ENCODE measurements at places on chromosomes 3 and 15.

GRCh38 chr3:93934366-93935046 lies 39.2 kb downstream of the PROS1 start:
- DNase-seq, result no peak

DNA sequence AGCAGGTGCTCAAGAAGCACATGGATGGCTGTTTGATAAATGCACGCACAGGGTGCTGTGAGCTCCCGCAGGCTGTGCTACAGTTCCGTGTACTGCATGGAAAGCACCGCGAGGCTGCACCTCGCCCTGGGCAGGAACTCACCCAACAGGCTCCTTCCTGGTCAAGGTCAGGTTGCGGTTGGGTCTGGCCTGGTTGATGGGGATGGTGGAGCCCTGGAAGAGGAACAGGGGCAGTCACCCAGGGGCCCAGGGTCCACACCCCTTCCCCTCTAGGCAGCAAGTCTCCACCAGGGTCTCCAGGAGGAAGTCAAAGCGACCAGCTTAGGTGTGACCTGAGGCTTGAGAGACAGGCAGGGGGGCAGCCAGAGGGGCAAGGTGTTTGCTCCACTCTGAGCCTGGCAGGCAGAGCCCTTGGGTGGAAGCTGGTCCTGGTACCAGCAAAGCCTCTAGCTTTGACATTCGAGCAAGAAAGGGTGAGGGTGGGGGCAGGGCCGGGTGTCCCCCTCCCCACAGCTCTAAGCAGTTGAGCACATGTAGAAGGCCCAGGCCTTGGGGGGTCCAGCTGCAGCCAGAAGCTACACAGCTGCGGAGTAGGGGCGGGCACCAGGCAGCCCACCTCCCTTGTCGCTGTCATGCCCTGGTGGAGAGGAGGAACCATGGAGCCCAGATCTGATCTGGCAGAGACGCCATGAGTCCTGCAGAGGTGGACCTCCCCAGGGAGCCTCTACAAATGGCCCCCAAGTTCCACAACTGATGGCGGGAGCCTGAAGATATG lies 46.3 kb upstream of the SLC41A3 start:
- no peak for DNase-seq

GRCh38 chr3:18772699-18773305 lies 347.7 kb upstream of the SATB1 start:
- no peak for DNase-seq

DNA sequence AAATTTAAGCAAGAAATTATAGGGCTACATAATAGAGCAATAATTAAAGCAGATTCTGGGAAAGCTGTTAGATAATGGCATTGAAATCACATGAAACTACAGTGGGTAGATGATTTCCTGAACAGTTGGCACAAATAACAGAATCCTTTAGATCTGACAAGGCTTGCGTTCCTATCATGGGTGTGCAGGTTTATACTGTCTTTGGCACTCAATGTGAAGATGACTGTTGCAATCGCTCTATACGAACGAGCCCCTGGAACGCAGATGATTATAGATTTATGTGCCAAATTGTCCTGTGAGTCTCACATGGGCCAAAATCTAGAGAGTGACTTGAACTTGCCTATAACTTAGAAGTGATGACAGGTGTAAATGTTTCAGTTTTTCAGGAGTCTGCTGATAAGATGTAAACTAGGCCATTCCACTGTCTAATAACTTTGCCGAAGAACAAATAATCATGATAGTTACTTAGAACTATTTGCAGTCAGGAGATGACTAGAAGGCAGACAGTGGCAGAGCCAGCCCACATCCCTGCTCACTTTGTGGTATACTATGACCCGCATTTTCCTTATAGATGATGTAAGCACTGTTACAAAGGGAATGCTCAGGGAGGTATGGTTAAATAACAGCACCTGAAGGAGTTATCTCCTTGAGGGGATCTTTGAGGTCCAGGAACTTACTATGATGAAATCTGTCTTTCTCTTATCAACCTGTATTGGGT lies 30.5 kb upstream of the TRPC1 start:
- DNase-seq, result no peak

DNA sequence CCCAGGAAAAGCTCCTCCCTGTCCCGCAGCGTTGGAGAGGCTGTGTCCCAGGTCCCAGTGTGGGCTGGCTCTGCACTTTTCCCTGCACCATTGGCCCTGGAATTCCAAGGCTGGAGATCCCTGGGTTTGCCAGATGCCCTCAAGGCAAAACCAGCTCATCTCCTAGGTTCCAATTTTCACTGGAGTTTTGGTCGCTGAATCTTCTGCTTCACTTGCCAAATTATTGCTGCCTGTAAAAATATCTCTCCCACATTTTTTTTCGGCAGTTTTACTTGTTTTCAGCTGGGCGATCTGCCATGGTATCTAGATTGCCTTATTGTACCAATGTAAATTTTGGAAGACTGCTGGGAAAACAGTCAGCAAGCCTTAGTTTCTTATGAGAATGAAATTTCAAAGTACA lies 150.9 kb upstream of the ATP10A start:
- DNase-seq, result no peak

GRCh38 chr3:111910806-111911205 lies 51.7 kb downstream of the PHLDB2 start:
- no peak for DNase-seq

DNA sequence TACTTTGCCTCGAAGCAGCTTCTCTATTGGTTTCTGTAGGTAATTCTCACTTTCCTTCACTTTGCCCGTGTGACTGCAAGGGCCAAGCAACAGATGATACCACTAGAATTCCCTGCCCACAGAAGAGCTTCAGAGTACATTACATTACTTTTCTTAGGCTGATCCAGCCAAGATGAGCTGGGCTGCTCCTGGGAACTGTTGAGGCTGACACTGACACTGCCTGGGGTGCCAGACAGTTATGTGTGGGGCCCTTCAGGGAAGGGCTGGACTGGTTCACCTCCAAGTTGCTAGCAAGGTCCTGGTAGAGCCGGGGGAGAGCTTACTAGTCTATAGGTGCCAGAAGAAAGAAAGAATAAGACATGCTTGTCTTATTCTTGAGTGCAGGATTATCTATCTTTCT lies 19.0 kb downstream of the GORASP1 start:
- DNase-seq, result no peak

DNA sequence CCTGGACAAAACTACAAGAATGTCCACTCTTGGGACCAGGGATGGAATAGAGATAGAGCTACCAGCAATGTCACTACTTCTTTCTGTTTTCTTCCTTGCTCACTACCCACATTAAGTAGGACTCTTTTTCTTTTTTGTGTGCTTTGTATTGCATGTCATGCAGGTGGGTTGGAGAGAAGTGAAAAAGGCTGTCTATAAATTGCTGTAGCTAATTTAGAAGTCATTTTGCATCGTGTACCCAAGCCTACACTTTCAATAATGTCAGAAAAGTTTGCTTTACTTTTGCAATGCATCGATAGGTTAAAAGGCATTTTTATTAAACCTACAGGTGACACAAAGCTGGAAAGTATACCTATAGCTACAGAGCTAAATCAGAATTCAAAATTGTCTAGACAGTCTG lies 58.9 kb downstream of the GTF2E1 start:
- DNase-seq, result no peak

GRCh38 chr3:133745981-133746711 lies at the start of gene TF:
Gene TF, plus strand, starts transcription at chr3:133746393. Its CDS starts 48 bp downstream, at chr3:133746441.
- no peak for DNase-seq

DNA sequence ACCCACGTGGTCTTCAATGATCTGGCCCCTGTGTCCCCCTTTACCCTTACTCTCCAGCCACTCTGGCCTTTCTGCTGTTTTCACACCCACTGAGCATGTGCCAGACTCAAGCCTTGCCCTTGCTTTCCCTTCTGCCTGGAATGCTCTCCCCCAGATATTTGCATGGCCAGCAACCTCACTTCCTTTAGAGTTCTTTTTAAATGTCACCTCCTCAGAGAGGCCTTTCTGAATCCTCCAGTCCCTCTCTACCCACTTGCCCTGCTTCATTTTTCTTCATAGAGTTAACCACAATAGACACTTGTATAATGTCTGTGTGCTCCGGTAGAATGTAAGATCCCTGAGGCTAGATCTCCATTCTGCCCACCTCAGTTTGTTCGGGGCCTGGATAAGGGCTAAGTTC lies 39.4 kb upstream of the TIPARP start:
- no peak for DNase-seq

DNA sequence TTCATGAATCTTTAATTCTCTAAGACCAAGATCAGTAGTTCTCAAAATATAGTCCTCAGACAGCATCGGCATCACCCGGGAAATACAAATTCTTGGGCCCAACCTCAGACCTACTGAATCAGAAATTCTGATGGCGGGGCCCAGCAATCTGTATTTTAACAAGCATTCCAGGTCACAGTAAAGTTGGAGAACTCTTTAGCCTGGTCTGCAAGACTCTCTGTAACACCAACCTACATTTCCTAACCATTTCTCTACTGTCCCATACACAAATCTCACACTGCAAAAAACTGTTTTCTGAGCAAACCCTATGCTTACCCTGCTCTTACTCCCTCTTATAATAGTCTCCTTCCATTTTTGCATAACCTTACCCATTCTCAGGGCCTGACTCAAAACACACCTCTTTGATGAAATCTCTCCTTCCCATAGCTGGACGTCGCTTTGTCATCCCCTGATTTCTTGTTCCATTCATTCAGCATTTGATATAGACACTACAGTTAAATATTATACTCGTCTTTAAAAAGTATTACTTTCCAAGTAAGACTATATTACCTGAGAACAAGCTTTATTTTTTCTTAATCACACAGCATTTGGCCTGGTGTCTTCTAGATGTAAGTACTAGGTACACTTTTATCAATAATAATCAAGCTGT lies 83.3 kb upstream of the MYO5C start:
- DNase-seq, result no peak

DNA sequence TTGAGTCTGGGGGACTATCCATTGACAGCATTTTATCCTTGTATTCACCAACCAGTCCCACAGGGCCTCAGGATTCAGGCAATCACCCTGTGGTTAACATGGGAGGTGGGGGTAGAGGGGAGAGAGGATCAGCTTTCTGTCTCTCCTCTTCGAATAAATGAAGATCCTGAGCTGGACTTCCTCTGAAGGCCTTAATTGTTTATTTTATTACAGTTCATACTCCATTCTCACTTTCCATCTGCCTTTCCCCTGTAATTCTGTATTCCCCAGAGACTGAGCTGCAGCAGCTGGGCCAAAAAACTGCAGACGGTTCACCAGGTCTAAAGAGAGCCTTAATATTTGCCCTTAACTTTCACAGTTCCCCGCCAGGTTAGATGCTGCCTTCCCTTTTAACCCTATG lies 11.9 kb downstream of the TAGLN3 start:
- DNase-seq, result no peak

DNA sequence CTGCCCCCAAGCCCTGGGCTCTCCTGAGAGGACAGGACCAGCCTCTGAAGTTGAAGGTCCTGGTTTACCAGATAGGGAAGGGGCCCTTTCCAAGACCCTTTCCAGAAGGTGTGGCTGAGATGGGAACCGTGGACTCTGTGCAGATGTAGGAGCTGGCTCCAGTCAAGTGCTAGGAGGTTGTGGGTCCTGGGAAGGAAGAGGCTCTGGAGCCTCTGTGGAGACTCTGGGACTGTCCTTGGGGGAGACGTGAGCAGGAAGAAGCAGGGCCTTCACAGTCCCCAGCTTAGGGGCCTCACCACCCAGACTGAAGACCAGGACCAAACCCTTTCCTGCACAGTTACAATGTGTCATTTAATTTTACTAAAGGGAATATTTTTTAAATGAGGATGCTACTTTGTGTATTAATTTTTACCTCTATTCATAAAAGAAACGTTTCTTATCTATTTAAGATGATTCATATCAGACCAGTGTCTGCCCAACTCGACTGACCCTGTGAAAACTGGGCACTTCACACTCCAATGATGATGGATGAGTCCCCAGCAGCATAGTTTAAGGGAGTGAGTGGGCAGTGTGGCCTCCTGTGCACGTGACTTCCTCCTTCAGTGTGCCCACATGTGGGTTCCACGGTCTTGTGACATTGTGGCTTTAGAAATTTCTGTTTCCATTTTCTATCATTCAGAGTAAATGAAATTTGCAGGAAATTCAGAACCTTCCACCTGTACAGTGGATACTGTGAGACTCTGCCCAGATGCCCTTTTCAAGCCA lies 10.9 kb downstream of the CCR5AS start:
- no peak for DNase-seq

DNA sequence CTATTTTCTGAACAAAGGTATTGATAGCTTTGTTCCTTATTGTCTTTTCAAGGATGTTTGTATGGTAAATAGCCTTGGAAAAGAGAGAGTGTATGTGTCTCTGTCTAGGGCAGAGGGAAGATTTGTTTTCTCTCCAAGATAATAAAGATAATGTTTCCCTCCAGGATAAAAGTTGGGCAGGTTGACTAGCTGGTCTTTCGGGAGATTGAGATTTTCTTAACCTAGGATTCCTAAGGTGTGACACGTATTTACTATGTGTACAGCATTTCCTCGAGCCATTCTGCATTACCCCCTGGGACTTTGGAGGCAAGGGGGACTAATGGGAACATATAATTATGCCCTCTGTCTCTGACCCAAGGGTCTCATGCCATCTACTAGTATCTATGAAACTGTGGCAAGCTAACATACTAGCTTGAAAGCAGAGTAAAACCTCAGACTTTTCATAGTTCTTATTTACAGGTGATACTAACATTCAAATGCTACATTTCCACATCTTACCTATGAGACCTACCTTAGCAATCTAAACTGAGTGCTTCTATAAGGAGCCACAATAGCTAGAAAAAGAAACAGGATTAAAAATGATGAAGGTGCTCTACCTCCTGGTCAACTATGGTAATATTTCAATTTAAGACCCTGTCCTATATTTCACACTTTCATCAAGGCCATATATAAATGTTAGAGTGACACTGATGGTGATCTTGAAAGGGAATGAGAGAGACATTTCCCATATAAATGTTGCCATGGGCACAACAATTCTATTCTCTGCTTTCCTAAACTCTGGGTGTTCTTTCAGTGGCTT lies 252.9 kb upstream of the CBLB start:
- DNase-seq, result no peak

DNA sequence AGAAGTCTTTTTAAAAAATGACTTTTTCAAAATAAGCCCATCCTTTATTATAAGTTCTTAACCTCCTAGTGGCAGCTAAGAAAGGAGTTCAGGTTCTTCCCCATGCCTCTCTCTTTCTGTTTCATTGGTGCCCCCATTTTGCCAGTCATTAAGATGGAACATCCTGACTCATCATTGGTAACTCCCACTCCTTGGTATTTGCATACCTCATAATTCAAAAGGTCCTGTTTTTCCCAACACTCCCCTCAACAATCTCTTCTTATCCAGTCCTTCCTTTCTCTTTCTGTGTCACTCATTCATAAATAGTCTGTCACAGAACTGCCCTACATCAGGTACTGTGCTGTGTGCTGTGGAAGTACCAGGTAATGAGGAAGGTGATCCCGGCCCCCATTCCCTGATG lies 394.0 kb downstream of the FOXP1 start:
- DNase-seq, result no peak

GRCh38 chr15:28033443-28033842 lies 65.7 kb downstream of the OCA2 start:
- no peak for DNase-seq

GRCh38 chr15:84961114-84961452 lies 20.6 kb upstream of the PDE8A start:
- DNase-seq, result no peak

GRCh38 chr3:139953131-139953910 lies 18.3 kb downstream of the CLSTN2 start:
- DNase-seq, result no peak

All from NCI-H774 (cell line).